ENCODE measurements at places on chromosomes 5 and 9. TPM values are rescaled to one million over a fixed set of nuclear protein-coding genes. Genes with fewer than 3 reads are reported as not detected.

The ANKRD18A gene
- 1.2 TPM for total RNA-seq

The ADAMTSL1 gene
- not detected for total RNA-seq

The NRG2 gene
- not detected for total RNA-seq

The FRMD3 gene
- total RNA-seq = 1.2 TPM

The FXN gene
- 12.2 TPM for total RNA-seq
